ENCODE measurements at places on chromosomes 1 and 21.

GRCh38 chr1:61005614-61006580 is 76.5 kb upstream of the NFIA start:
- DNase-seq = no peak

DNA sequence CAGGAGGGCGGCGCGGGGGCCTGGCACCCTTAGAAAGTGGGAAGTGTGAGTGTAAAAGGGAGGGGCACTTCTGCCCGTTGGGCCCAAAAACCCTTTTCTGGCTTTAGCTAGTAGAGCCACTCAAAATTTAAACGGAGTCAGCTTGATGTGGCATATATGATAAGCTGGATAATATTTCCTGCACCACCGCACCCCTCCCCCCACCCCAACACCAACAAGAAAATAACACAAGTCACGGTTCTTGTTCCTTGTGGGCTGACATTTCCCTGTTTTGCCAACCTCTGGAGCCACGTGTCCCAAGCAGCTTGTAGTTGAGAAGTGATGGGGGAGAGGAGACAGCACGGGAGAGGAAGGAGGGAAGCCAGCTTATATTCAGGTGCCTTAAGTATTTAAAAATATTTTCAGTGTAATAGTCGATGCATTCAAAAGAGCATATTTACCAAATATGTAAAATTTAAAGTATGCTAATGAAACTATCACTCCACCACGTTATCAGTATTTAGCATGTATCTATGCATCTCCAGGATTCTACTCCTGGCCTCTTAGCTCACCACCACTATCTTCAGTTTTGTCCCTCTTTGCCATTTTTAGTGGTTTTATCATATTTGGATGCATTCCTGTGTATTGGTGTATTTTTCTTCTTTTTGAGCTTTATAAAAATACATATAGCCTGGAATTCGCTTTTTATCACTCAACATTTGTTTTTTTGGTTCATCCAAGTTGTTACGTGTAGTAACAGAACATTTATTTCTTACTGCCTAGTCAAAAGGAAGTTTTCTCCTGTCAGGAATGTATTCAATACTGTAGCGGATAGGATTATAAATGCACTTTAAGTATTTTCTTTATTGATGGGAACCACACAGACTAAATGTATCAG is 773 bp upstream of the DDX59 start:
- DNase-seq = no peak

DNA sequence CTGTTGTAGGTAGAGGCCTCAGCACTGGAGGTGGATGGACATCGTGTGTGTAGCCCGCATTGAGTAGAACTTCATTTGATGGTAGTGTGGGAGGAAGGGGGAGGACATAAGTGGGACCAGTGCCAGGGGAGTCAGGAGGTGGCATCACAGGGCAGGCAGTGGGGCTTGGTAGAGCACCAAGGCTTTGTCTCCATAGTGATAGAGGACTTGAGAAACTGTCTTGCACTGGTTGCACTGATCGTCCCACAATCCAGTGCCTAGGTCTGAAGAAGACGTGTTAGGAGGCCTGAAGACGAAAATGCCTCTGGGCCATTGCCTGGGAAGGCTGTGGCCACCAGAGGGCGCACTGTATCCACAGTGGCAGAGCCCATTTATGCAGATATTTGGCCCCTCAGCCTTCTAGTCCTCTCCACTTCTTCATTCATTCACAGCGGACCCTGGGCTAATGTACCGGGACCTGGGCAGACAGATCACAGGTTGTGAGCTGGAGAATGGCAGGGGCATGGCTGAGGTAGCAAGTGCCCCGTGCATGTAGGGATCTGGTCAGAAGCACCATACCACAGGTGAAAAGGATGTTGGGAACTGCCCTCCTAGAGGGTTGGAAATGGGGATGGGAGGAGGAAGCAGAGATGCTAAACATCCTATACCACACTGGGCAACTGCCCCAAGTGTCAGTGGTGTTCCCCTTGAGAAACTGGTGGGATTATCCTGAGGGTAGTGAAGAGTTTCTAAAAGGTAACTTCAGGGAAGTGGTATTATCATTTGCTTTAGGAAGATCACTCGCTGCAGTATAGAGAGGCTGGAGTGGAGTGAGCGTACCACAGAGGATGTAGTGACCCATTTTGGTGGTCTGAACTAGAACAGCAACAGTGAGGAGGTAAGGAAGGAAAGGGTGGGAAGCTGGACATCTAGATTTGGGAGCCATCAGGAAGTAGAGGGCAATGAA is 95.3 kb downstream of the PIK3R3 start:
- no peak for DNase-seq

DNA sequence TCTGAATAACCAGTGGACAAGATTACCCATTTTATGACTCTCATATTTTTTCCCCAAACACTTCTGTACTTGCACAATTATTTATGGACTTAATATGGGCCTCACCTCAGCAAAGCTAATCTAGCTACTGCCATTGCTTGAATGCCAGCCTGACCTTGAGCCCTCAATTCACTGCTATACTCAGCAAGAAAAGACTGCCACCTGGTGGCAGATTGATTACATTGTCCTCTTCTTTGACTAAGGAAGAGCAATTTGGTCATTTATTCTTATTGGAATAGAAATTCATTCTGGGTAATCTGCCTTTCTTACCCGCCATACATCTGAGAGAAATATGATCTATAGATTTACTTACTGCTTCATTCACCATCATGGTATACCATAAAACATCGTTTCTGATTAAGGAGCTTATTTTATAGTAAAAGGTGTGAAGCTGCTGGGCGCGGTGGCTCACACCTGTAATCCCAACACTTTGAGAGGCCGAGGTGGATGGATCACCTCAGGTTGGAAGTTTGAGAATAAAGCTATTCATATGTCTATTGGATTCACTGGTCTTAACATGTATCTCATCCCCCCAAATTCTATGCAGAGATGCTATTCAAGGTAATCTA is 32.9 kb upstream of the DIPK1A start:
- no peak for DNase-seq

DNA sequence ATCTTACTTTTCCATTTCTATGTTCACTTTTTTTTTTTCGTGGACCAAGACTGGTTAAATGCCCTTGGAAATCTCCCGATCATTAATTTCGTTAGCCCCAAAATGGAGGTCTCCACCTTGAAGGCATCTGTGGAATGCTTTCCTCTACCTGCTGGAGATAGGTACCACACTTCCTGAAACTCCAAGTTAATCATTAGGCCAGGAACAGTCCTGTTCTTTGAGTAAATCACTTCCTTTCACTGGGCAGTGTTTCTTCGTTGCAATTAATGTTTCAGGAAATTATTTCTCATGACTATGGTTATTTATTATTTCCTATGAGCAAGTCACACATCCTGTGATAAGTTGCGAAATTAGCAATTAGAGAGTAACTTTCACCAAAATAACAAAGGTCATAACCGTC is 225.2 kb upstream of the LYPLAL1 start:
- DNase-seq = no peak

- DNase-seq = no peak
Observed at GRCh38 chr1:110337704-110338308, 1.4 kb upstream of the RBM15 start.

- DNase-seq = no peak
Observed at GRCh38 chr1:62438163-62438562, 1.3 kb downstream of the USP1 start.

- DNase-seq = no peak
Observed at GRCh38 chr1:90717665-90718410, 736 bp upstream of the BARHL2 start.

DNA sequence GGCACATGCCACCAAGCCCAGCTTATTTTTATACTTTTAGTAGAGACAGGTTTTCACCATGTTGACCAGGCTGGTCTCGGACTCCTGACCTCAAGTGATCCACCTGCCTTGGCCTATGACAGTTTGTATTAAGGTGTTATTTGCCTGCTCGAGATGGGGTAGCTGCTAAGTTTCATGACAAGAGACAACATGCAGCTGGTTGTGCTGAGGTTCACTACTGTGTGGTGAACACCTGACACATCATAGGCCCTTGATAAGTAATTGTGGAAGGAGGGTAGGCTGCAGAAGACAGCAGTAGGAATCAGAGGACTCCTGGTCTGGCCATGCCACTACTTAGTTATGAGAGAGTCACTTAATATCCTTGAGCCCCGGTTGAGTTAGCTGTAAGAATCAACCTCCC is 46.2 kb downstream of the PLPP3 start:
- DNase-seq = no peak

GRCh38 chr1:174258148-174258550 is 98.8 kb downstream of the RABGAP1L start:
- no peak for DNase-seq

DNA sequence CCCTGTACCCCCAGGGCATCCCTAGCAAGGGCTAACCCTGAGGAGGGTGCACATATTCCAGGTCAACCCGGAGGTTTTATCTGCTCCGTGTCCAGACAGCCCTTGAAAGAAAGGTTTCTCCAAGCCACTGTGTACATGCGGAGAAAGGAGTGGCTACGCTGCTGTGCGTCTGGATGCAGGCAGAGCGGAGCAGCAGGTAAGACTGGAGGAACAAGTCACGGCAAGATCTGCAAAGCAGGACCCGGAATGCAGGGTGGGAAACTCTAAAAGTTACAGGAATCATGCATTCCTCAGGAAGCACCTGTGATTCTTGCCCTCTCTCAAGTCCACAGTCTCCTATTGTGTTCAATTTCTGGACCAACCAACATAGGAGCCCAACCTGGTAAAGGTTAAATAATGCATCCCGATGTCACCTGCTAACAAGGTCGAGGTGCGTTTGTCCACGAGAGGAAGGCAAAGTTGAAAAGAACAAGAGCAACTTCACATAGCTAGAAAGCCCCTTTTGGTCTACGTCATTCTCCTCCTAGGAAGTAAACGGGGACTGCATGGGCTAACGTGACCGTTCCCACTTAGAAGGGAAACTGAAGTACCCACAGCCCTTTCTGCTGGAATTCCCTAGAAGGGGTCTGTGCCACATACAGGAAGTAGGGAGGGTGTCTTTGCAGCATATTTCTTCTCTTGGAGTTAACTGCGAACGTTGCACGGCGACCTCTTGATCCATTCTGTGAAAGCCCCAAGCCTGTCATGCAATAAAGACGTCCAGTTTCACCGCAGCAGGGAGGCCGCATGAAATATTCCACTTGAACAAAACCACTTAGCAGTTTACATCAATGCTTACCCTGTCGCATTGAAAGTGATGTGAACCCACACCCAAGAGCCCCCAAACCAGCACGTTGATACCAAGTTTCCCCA is 5.8 kb downstream of the TIAM1 start:
- DNase-seq = no peak

- no peak for DNase-seq
Observed at GRCh38 chr1:89104687-89105086, 21.2 kb downstream of the GBP2 start.

DNA sequence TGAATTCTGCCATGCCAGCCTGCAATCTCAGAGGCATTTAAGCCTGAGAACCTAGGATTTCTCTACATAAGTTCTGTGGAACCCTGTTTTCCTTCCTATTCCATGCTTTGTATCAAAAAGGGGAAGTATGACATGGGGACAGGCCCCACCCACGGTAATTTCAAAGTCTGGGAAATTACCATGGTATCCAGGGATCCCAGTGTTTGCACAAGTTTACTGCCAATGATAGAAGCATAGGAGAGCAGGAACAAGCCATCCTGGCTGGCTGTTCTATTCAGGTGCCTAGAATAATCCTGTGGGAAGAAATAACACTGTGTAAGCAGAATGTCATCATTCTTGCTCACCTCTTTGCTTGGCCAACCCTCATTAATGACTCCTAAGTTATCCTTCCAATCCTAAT is 53.8 kb upstream of the ATP1B1 start:
- no peak for DNase-seq

- DNase-seq = no peak
Observed at GRCh38 chr1:27451343-27451742, 38.6 kb downstream of the WASF2 start.

DNA sequence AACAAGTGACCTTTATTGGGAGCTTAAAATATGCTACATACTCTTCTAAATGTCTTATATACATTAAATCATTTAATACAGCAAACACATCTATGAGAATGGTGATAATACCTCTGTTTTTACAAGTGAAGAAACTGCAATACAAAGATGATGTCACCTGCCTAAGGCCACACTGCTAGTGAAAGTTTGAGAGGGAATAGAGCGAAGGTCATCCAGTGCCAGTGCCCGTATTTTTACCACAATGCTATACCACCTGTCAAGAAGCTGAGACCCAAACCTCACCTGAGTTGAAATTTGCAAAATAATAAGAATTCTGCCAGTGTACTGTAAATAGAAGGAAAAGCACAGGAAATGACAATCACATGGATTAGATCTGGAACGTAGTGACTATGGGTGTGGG is 200.4 kb upstream of the TMPRSS15 start:
- DNase-seq = no peak

DNA sequence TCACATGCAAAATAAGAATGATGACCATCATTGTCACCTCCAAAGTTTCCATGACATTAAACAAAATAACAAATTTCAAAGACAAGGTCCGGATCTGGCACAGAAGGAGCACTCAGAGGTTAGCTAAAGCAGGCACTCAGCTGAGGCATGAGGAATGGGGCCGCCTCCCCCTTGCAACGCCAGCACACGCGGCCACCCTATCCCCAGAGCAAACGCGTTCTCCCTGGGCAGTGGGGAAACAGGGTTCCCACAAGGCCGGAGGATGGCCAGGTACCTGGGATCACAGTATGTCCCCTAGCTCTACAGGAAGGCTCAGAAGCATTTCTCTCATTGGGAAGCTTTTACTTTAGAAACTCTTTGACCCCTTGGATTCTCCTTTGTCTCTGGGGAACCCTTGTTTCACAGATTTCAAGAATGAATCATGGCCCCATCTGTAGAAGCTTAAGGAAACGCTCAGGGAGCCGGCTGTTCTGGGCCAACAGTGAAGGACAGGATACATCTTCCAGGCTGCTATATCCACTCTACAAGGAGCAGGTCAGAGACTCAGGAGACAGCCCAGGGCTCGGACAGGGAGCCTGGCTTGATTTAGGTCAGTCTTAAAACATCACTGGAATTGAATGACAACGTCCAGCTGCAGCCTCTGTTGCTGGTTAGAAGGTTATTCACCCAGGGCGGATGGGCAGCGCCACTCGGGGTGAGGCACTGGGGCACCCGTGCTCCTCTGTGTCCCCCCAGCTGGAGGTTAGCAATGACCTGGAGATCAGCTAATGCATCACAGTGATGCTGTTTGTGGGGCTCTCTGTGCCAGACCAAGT is 496.4 kb downstream of the NPHP4 start:
- DNase-seq = no peak

DNA sequence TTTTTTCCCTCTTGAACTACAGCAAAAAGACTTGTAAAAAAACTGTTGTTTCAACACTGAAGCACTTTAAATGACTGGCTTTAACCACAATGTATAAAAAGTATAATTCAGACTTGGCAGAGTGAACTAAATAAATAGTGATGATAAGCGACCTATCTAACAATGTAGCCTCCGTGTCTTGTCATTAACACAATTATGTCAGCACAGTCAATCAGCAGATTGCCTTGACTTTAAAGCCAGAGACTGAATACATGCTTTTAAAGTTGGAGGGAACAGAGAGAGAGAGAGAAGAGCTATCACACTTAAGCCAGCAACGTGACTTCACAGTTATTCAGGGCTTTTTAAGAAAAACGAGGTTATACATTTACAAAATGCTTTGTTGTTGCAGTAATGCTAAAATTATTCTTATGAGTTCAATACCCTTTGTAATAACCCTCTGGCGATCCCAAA is 378.1 kb downstream of the LMO4 start:
- DNase-seq = no peak

GRCh38 chr1:222772996-222773379 is 36.0 kb downstream of the FAM177B start:
- no peak for DNase-seq

- DNase-seq = no peak
Observed at GRCh38 chr1:101798417-101798816, 198.3 kb downstream of the OLFM3 start.
